ENCODE measurements at places on chromosomes 13 and 19.

DNA sequence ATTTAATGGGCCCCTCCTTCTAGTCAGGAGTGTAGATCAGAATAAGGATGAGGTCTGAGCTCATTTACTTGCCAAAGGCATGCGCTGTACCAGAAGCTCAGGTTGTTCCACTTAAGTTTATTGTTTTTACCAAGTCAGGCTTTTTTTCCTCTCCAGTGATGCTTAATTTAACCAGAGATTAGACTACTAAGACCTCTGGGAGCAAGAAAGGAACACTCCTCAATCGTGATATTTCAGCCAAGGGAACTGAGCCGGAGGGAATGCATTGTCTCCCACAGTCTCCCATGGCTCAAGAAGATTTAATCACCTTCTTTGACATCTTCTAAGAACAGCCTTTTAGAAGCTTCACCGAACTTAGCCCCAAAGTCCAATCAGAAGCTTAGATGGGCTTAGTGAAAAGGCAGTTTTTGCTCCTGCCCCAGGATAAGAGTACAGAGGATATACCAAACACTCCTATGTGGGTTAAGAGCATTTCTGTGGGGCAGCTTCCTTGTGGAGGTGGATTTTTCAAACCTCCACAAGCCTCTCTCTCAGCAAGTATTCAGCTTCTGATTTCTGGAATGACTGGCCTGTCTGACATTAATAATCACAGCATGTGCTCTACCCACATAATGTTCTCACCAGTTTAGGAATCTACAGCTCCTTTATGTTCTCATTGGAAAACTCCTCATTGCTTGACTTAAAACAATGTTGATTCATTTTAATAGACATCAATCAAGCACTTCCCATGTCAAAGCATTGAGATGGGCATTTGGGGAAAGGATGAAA, 322.7 kb downstream of the SUCLA2 start:
- DNase-seq = no peak

DNA sequence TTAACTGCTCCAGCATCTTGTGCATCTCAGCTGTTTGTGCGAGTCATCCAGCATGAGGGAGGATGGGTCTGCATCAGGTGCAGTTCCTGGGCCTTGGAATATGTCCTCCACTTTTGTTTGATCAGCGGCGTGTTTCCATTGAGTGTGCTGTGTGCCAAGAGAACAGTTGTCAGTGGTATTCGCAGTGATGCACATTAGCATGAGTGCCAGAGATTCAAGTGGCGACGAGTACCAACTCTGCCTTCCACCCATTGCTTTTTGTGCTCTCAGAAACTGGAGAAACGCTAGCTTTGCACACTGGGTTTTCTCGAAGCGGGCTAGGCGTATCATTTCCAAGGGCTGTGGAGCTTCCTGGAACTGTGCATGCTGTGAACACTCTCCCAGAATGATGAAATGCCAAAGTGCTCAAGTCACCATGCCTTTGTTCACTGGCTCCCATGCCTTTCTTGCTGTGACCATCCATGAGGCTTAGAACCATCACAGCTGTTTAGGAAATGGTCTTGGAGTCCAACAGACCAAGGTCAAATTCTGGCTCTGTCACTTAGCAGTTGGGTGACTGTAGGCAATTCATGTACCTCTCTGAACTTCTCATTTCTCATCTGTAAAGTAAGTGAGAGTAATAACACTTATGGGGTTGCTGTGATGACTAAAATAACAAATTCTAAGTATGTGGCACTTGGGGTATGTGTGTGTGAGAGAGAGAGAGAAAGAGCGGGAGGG, 18.4 kb downstream of the LRCH1 start:
- DNase-seq = no peak

GRCh38 chr19:13164343-13165161, 14.3 kb downstream of the IER2 start:
- peak; percentile 35 for DNase-seq

GRCh38 chr13:101382086-101382485, 34.2 kb downstream of the NALCN start:
- no peak for DNase-seq

DNA sequence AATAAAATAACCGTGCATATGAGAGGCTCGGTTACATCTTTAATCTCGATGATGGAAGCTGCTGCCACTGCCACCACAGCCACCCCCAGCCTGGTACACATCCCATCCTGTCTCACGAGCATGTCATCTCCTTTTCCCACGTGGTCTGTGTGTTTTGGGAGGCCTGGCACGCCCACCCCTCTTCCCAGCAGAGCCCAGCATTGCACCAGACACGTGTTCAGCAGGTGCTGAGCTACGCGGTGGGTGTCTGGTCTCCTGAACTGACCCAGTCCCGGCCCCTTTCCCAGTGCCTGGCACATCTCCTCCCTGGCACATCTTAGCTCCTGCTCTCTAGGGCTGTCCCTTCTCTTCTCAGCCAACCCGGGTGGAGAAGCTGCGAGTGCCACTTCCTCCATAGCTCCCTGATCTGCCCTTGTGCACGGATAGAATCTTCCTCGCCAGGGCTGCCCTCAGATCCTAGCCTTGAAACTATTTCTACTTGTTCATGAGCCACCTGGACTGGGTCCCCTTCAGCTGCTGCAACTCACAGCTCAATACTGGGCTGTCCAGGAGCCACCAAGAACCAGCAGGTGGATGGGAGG, 36.8 kb upstream of the ZNF536 start:
- no peak for DNase-seq

- no peak for DNase-seq
Observed at GRCh38 chr13:99367106-99367616, 60.0 kb upstream of the GPR183 start.

DNA sequence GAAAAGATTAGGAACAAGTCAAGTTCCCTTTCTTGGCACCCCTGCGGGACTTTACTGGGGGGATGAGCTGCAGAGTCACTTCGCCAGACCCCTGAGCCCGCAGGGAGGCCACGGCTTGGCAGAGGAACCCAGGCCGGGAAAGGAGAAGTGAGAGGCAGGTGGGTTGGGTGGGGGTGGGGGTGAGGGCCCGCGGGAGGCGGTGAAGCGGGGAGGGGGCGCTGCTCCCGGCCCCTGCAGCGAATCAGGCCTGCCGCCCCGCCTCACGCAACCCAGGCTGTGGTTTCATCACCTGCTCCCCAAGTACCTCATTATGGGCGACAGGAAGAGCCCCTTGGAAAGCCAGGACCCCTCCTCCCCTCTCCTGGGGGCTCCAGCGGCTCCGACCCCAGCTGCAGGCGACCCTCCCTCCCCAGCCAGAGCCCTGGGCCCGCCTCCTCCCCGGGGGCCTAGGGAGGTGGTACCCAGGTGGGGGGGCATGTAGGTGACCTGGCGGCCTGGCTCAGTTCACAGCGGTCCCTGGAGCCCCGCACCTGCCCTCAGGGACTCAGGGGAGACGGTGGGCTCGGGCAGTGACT, 9.5 kb downstream of the MEF2B start:
- no peak for DNase-seq

DNA sequence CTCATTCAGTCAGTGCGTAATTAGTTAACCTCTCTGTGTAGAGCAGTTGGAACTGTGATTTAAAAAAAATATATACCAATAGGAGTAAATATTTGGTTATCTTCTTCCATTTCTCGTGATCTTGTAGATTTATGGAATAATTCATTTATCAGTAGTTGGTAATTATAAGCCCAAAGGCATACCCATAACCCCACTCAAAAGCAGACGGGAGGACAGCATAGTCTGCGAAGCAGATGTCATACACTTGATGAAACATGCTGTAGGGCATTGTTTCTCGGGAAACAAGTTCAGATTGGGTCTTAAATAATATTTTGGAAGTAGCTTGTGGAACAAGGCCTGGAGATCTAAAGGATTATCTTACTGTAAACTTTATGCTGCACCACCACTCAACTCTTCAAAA, 119.7 kb downstream of the FRY start:
- no peak for DNase-seq

GRCh38 chr19:45354241-45354842, 13.8 kb downstream of the KLC3 start:
- DNase-seq = no peak

GRCh38 chr13:45695198-45695730, 6.9 kb upstream of the CBY2 start:
- DNase-seq = no peak

- DNase-seq = no peak
Observed at GRCh38 chr13:62629618-62630017, 1214.0 kb upstream of the PCDH20 start.

DNA sequence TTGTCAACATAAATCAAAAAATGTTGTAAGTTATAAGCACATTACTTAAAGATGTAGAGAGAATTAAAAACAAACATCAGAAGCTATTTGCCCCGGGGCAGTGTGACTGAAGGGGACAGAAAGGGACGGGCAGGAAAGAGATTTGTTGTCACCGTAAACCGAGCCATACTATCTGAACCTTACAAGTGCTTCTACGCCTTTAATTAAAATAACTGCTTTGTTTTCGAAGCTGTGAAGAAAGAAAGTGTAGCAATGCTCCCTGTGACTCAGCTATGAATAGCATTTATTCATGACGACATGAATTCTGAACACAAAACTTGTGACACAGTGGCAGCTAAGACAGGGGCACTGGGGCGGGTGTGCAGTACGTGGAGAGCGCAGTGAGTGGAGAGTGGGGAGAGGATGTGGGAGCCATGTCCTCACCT, 30.0 kb downstream of the ZNF787 start:
- peak; percentile 45 for DNase-seq

- no peak for DNase-seq
Observed at GRCh38 chr13:111965466-111966214, 101.3 kb upstream of the SOX1 start.

DNA sequence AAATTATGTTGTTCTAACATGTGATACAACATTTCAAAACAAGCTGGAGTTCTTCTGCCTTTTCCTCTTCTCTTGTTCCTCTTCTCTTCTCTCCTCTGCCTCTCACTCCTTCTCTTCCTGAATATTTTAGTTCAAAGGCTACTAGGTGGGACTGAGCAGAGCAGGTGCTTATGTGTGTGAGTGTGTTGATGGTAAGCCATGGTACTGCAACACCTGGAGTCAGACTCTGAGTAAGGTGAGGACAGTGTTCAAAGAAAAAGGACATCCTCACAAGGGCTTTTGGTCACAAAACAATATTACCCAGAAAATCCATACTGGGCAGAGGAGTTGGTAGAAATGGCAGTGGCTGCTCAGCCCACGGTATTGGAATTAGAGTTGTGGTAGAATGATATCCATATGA, 1188.7 kb downstream of the SLITRK1 start:
- DNase-seq = no peak

DNA sequence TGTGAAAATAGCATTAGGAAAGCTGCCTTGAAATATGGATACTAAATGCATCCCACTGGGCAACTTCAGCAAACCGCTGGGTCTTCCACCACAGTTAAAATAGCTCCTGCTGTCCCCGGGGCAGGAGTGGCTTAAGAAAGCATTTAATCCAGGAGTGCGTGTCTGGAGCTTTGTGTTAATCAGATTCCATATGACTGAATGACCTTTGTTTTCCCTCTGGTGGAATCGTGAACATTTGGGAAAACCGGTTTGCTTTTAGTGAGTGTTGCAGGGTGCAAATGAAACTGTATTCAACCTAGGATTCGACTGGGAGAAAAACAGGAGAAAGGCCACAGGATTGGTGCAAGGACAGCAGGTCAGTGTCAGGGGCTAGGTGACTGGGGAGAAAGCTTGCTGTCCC, 237.6 kb upstream of the MAB21L1 start:
- DNase-seq = no peak

GRCh38 chr13:43401361-43401760, 378.0 kb downstream of the DNAJC15 start:
- DNase-seq = no peak

DNA sequence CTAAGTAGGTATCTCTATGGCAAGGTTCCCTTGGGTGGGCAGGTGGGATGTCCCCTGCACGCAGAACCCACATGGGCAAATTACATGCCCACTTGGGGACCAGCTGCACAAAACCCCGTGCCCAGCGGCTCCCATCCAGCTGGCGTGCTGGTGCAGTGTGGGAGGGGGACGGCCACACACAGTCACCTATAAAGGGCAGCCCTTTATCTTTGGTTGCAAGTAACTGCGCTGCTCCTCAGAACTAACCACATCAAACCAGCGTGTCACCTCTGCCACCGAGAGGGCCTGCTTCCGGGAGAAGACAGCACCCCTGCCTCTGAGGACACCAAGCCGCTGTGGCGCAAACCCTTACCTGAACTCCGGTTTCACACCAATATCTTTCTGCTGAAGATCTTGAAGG, 32.2 kb downstream of the ANKRD27 start:
- DNase-seq = no peak

DNA sequence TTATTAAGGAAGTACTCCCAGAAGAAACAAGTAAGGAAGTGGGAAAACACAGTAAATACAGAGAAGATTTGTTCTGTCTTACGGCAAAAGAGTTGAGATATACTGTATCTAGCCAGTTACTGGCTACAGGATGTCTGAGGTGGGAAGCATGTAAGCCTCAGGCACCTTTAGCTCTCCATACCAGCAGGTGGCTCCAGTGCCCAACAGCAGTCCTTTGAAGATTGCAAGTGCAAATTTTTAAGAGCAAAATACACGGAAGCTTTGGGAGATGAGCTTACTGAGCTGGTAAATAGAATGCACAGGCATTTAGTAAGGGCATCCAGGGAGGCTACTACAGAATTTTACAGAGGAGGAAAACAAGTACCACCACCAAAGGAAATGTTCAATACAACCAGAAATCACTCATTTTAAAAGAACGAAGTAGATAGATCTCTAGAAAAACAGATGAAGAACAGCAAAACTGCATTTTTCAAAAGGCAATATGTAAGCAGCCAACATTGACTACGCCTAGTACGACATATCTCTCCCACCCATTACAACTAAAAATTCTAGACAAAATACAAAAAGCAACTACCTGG, 57.9 kb upstream of the VSTM2B start:
- DNase-seq = peak; percentile 28

- no peak for DNase-seq
Observed at GRCh38 chr13:32443111-32443510, 15.2 kb upstream of the N4BP2L1 start.

GRCh38 chr19:53993448-53993847, 2.0 kb downstream of the CACNG6 start:
- no peak for DNase-seq

GRCh38 chr13:49356223-49356622, 87.6 kb downstream of the CAB39L start:
- no peak for DNase-seq

- DNase-seq = no peak
Observed at GRCh38 chr19:48311384-48311783, 14.0 kb upstream of the EMP3 start.

- no peak for DNase-seq
Observed at GRCh38 chr13:77779552-77780272, 82.2 kb downstream of the SLAIN1 start.

- no peak for DNase-seq
Observed at GRCh38 chr19:29682236-29682895, 17.1 kb downstream of the PLEKHF1 start.

DNA sequence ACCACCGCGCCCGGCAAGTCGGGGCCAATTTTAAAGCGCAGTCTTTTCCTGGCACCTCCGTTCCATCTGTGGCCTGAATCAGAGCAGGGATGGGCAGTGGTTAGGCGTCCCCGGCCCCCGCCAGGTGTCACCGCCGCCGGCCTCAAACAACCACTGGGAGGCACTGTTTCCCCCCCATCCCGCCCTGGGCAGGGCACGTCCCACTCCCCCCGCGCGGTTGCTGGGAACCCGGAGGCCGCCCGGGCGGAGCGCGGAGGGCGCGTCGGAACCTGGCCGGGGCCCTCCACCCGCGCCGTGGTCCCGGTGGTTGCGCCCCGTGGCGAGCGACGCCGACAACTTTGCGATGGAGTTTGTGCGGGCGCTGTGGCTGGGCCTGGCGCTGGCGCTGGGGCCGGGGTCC, at the start of gene GRIN3B:
TSS of gene GRIN3B (plus strand) at position 325 of the 400 bp plus-strand sequence. CDS start at position 344, 19 bp downstream.
- DNase-seq = no peak

All from nucleus accumbens (tissue), 56 donors.